Activated CD4-positive, alpha-beta T cell treated with anti-CD3 and anti-CD28 coated beads, Interleukin-2, amount 10 ng/mL, durations not matched to agents 7 days and 5 days (primary cell): ENCODE measurements at places on chromosomes 5 and 9. TPM values are rescaled to one million over a fixed set of nuclear protein-coding genes. Genes with fewer than 3 reads are reported as not detected.
A peak's percentile ranks its signal among the peaks of the same experiment; 100 is the strongest.

DNA sequence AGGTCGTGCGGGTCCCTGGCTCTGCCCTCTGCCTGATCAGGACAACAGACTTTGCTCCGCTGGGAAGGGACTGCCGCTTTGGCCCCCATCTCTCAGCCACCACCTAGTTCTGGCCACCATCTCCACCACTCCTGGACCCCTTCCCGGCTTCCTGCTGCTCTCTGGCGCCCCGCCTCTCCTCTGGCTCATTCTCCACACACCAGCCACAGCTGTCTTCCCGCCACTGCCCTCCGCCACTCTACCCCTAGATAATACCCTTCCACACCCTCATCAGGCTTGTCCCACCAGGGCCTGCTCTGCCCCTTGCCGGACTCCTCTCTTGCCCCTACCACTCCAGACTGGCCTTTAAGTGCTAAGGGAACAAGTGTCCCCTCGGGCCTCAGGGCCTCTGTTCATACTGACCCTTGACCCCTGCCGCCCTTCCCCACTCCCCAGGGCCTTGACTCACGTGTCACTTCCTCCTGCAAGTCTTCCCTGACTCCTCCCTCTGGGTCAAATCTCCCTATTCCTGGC lies 3.0 kb upstream of the CDX1 start:
- no peak for DNase-seq

DNA sequence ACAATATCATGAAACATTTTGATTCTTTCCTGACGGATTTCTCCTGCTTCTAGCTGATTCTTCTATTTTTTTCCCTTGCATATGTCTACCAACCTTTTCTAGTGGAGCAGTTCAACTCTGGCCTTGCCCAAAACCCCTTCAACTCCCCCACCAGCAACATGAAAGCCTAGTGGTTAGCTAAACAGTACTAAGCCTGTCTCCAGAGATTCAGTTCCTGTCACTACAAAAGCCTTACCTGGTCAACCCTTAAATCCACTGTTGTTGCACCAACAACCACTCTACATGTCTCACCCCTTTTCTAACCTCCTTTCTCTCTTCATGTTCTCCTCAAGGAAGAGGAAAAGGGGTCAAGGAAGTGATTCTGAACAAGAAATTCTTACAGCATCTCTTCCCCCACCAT lies 74.8 kb upstream of the PIK3R1 start:
- no peak for DNase-seq

DIRAS2 gene
- total RNA-seq, result not detected

PAIP2 gene
- total RNA-seq, result 87.0 TPM

GRCh38 chr5:79850316-79850822 lies 140.7 kb downstream of the MTX3 start:
- DNase-seq, result no peak

DNA sequence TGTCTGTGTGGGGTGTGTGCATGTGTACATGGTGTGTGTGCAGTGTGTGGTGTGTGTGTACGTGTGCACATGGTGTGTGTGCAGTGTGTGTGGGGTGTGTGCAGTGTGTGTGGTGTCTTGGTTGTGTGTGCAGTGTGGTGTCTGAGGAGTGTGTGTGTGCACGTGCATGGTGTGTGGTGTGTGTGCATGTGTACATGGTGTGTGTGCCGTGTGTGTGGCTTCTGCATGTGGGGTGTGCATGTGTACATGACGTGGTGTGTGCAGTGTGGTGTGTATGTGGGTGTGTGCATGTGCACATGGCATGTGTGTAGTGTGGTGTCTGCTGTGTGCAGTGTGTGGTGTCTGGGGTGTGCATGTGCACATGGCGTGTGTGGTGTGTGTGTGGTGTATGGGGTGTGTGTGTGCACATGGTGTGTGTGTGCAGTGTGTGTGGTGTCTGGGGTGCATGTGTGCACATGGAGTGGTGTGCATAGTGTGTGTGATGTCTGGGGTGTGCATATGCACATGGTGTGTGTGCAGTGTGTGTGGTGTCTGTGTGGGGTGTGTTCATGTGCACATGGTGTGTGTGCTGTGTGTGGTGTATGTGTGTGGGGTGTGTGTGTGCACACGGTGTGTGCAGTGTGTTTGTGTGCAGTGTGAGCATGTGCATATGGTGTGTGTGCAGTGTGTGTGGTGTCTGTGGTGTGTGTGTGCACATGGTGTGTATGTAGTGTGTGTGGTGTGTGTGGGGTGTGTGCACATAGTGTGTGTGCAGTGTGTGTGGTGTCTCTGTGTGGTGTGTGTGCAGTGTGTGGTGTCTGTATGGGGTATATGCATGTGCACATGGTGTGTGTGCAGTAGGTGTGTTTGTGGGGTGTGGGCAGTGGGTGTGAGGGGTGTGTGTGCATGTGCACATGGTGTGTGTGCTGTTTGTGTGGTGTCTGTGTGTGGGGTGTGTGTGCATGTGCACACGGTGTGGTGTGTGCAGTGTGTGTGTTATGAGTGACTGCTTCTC lies 40.6 kb upstream of the ZNG1F start:
- no peak for DNase-seq

CDC20B gene
- total RNA-seq, result 0.12 TPM

- DNase-seq, result no peak
Measured at GRCh38 chr5:43409809-43410271, 2.4 kb downstream of the CCL28 start.

PTPRD gene
- total RNA-seq, result not detected

EPB41L4A gene
- total RNA-seq, result 0.62 TPM

- DNase-seq, result peak; percentile 6
Measured at GRCh38 chr9:104682642-104683041, 11.7 kb upstream of the OR13D1 start.

ACTL7A gene
- not detected for total RNA-seq
